ENCODE measurements at places on chromosomes 5 and 9.

DNA sequence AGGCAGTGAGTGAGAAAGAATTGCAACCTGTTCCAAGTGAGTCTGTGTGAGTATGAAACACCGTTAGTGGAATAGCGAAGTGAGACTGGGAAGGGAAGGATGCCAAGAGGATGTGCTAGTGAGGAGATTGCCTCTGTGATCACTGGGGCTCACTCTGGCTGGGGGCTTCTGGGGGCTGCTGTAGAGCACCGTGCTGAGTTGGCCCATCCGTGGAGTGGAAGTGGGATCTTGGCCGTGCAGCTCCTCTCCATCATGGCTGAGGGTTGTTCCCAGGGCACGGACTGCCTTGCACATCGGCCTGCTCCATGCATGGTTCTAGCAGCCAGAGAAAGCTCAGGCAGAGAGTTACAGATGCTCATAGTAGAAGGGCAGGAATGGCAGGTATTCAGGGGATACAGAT, 236.1 kb downstream of the AGTPBP1 start:
- DNase-seq = no peak

DNA sequence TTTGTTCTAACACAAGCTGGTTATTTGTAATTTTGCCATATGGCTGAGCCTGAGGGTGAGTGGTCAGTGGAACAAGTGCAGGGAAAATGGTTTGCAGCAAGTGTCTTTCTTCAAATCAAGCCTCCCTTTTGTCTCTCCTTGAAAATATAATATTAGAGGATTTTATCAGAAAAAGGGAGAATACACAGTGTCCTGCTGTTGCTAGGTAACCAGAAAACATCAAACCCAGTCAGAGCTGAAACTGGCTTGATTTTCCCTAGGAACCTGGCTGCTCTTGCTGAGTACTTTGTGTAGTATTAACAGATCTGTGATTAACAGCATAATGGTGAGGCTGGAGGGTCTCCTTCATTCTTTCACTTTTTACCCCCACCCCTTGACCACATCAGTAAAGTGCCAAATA, 314.0 kb downstream of the ARHGEF28 start:
- DNase-seq = no peak

- DNase-seq = no peak
Measured at GRCh38 chr9:21835121-21835520, 32.7 kb downstream of the MTAP start.

DNA sequence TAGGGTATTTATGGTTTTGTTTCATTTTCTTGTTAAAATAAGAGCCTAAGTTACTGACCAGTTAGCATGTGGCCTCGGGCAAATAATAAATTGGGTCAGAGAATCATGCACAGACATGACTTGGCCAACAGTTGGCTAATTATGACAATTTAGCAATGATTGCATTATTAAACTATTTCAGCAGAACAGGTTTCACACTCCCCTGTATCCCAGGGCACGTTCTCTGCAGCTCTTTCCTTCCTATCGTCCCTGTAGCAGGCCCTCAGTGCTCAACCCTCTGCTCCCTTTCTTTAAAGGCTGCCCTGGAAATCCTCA, 167.9 kb downstream of the TSSK1B start:
- no peak for DNase-seq
